ENCODE measurements at places on chromosomes 12 and 14. TPM values are rescaled to one million over a fixed set of nuclear protein-coding genes. Genes with fewer than 3 reads are reported as not detected.

The GPR135 gene
- 1.3 TPM for total RNA-seq

The ARID4A gene
- 32.2 TPM for total RNA-seq

DNA sequence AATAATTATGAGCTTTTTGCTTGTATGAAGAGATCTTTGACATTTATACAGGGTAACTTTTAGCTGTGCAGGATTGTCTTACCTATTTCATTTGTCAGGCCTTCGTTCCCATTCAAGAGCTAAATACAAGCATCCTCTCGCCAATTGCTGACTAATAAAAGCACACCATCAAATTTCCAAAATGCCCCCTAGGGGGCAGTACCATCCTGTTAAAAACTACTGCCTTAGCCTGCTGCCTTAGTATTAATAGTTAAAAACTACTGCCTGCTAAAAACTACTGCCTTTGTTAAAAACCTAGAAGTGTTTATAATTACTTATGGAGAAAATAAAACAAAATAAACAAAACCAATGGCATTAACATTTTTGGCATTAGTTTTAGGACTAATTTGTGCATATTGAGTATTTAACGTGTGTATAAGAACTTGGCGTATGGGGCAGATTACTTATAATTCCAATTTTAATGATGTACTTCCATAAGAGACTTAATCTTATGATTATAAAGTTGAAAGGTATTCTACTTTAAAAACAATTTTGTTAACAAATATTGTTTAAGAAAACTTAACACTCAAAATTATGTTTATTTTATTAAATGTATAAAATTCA is 3.0 kb upstream of the IFI27L2 start:
- H3K4me3 ChIP-seq, result no peak overlapping the region
- peaks cover 3% of the 10 kb centered on the region for H3K36me3 ChIP-seq
- H3K27ac ChIP-seq, result no peak overlapping the region
- H3K4me1 ChIP-seq, result peaks cover 25% of the 10 kb centered on the region

DNA sequence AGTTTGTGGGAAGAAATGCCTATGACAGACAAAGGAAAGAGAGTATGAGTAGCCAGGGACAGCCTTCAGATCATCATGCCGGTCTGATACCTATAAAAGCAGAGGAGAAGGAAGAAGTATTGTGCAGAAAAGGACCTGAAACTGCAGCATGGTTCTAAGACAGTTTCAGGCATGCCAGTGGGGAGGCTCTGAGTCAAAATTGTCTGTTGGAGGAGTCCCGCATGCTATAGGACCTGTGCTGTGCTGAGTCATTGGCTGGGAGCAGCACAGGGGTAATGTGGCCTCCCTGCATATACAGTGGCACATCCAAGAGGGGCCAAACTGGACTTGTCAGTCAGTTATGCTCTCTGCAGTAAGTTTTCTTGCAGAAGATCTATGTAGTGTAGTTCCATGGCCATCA is 40.7 kb downstream of the NEUROD4 start:
- no peak overlapping the region for H3K27ac ChIP-seq
- no peaks in the 10 kb centered on the region for H3K36me3 ChIP-seq
- H3K27me3 ChIP-seq, result peaks cover 9% of the 10 kb centered on the region
- H3K4me1 ChIP-seq, result peaks cover 13% of the 10 kb centered on the region
- peak; percentile 60 for DNase-seq
- H3K4me3 ChIP-seq, result no peak overlapping the region

The CLEC9A gene
- total RNA-seq, result not detected

DNA sequence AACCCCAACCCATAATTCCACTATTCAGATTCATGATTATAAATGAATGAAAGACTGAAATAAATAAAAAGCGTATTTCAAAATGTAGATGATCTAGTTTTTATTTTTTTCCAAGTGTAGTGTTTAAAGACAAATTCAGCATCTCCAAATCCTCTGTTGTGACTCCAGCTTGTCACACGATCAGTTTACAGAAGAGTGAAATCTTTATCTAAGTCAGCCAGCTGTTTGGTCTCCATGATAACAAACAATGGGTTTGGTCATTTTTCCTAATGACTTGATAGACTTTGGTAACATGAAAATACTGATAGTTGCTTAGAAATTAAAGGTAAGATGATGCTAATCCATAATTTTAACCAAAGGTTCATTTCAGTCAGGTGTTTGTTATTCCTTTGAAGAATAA is 114.5 kb upstream of the RASSF8 start:
- H3K27me3 ChIP-seq, result no peaks in the 10 kb centered on the region
- no peaks in the 10 kb centered on the region for H3K36me3 ChIP-seq
- no peak for DNase-seq
- no peak overlapping the region for H3K27ac ChIP-seq
- no peaks in the 10 kb centered on the region for H3K4me1 ChIP-seq

DNA sequence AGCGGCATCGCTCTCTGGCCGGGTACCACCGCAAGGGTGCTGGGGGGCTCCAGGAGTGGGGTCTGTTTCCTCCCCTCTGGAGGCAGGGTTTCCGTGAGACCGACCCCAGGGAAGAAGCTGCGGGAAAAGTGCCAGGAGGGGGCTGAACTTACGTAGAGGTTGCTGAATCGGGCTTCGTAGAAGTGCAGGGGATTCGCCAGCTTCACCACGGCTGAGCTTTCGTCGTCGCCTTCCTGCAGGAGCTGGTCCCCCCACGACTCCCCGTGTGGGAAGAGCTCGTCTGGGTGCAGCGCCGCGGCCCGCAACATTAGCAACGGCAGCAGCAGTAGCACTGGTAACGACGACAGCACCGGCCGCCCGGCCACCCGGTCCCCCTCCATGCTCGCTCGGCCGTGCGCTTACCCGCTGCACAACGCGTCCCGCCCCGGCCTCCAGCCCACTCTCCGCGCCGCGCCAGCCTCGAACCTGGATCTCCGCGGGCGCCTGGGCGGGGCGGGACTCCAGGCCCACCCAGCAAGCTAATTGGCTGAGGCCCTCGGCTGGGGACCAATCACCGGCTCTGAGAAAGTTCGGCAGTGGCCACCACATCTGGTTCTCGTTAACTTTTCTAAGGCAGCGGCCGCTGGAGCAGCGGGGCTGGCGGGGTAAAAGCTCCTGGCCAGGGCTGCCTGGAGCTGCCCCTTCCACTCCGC is at the start of gene NID2:
Gene NID2, minus strand, starts transcription at position 445 of the 692 bp plus-strand sequence. Its CDS starts 65 bp downstream, at position 380.
- peaks cover 59% of the 10 kb centered on the region for H3K27me3 ChIP-seq
- H3K4me3 ChIP-seq, result peak within 1 kb of the TSS; percentile 60
- no peak within 1 kb of the TSS for H3K27ac ChIP-seq
- DNase-seq, result peak; percentile 58
- H3K36me3 ChIP-seq, result no peaks in the 10 kb centered on the region
